ENCODE measurements at places on chromosomes 5 and 9.

DNA sequence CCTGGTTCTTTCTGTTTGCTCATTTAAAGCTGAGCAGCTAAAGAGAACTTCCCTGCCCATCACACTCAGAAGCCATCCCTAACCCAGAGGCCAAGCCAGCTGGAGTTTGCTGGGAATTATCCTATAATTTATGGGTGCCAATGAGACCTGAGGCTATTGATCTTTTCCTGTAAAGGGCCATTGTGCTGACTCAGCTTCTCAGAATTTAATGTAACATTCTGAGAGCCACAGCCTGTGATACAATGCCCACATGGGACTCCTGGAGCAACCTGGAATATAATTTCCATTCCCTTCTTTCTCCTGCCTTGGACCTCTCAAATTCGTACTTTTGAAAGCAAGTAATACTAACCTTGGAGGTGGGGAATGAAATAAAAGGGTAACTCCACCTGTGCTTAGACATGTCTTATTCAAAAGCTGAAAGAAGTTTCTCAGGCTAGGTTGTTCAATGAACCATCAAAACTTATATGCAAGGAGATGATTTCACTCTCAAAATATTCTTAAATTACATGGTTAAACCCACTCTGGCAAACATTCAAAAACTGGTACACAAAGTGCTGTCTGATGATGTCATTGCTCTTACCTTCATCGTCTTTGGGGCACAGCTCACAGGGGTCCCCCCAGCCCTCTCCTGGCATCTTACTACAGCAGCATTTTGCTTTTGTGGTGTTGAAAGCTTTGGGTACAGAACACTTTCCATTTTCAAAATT is 206.7 kb downstream of the SLC12A2 start:
- no peaks in the 10 kb centered on the region for H3K27me3 ChIP-seq
- H3K4me1 ChIP-seq: no peaks in the 10 kb centered on the region
- no peak for DNase-seq
- no peak overlapping the region for H3K27ac ChIP-seq
- no peak overlapping the region for H3K4me3 ChIP-seq

DNA sequence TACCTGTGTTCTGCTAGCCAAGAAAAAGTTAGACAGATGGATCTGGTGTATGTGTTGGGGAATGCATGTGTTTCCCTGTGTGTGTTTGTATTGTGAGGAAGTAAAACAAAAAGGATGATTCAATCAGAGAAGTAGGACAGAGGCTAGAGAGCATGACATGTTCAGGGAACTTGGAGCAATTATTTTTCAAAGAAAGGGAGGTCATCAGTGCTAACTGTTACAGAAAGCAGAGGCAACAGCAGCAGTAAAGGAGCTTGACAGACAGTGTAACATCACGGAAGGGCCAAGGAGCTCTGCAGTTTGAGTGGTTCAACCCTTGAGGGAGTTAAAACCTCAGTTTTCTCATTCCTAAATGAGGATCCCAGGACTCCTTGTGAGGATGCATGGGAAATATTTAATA is 13.2 kb downstream of the SPINK1 start:
- H3K4me1 ChIP-seq: no peaks in the 10 kb centered on the region
- DNase-seq: no peak
- no peak overlapping the region for H3K4me3 ChIP-seq
- H3K27me3 ChIP-seq: no peaks in the 10 kb centered on the region
- no peaks in the 10 kb centered on the region for H3K36me3 ChIP-seq

DNA sequence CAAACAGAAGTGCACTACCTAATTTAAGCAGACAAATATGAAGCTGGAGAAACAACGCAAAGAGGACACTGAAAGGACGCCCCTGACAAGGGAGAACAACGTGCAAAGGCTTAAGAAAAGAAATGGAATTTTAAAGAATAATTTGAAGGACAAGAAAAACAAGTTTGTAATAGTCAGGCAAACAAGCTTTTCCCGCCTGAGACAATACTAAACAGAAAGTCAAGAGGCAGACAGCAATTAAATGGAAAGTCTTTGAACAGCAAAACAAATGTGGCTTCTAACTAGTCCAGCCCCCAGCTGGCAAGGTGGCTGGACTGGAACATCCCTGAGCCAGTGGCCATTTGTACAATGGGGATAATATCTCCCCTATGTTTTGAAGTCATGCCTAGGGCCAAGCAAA is 63.3 kb downstream of the SIL1 start:
- H3K27me3 ChIP-seq: no peaks in the 10 kb centered on the region
- H3K4me3 ChIP-seq: no peak overlapping the region
- no peak overlapping the region for H3K27ac ChIP-seq
- H3K4me1 ChIP-seq: peaks cover 4% of the 10 kb centered on the region
- no peaks in the 10 kb centered on the region for H3K36me3 ChIP-seq

DNA sequence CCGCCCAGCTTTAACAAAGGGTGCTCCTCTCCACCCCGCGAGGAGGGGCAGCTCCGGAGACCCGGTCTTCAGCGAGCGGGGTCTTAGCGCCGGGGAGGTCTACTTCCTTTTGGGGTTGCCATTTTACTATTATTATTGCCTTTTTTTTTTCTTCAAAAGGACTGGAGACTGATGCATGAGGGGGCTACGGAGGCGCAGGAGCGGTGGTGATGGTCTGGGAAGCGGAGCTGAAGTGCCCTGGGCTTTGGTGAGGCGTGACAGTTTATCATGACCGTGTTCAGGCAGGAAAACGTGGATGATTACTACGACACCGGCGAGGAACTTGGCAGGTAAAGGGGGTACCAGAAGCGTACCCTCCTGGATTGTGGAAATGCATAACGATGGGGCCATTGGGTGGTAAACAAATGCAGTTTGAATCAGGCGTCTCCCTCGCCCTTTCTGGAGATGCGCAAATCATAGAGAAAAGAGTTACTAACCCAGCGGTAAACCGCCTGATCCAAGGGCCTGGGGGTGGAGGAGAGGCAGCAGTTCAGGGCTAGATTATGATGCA is 1.2 kb downstream of the DAPK1 start:
- H3K4me1 ChIP-seq: no peaks in the 10 kb centered on the region
- no peak overlapping the region for H3K27ac ChIP-seq
- H3K4me3 ChIP-seq: peak overlapping the region; percentile 83
- no peaks in the 10 kb centered on the region for H3K27me3 ChIP-seq

DNA sequence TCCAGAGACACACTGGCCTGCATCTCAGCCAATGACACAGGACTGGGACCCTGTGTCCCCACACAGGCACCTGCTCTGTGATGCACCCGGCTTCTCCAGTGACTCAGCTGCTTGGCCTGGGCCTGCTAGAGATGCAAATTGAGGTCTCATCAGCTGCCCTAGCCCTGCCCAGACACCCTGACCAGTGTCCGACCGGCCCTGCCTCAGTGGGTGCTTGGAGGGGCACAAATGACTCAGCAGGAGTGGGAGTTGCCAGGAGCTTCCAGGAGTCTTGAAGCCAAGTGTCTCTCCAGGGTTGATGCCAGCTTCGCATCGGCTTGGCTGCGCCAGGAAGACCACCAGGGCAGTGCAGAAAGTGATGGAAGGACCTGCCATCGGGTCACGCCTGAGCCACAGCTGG is 148.2 kb downstream of the ICE1 start:
- DNase-seq: no peak
- no peaks in the 10 kb centered on the region for H3K27me3 ChIP-seq
- no peaks in the 10 kb centered on the region for H3K4me1 ChIP-seq
- H3K27ac ChIP-seq: no peak overlapping the region
- H3K4me3 ChIP-seq: no peak overlapping the region

DNA sequence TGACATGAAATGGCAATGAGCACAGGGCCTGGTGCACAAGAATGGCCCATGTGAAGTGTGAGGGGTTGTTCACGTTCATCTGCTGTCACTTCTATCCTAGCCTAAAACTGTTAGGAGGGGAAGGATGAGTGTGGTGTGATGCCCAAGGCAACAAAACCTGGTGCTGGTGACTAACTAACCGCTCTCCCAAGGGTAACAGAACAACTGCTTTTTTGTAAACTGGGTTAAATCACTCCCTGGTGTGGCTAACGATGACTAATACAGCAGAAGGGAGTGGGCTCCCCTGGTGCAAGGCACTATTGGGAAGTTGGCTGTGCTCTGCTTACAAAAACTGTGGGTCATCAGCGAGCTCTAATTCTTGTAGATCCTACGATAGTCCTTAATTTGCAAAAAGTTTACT is 103.2 kb upstream of the VCAN start:
- H3K27me3 ChIP-seq: no peaks in the 10 kb centered on the region
- no peaks in the 10 kb centered on the region for H3K36me3 ChIP-seq
- no peak overlapping the region for H3K27ac ChIP-seq
- H3K4me1 ChIP-seq: no peaks in the 10 kb centered on the region

- no peak overlapping the region for H3K4me3 ChIP-seq
- no peaks in the 10 kb centered on the region for H3K27me3 ChIP-seq
- H3K27ac ChIP-seq: no peak overlapping the region
- no peak for DNase-seq
- H3K4me1 ChIP-seq: no peaks in the 10 kb centered on the region
Observed at GRCh38 chr5:616484-617039, 4.4 kb downstream of the CEP72 start.

DNA sequence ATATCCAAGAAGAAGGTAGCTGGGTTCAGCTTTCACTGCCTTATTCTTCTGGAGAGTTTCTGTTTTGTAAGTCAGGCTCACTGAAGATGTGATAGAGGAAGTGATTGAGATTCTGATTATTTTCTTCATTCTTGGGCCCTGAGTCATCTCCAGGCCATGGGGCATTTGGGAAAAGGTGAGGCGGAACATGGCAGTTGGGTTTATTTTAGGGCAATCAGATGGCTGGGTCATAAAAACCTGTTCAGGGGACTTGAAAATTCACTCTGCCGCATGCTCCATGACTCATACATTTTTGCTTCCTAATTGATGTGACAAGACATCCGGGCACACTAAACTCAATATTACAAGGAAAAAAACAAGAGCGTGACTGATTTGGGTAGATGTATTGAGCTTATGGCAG is 265.7 kb upstream of the KLF4 start:
- H3K27ac ChIP-seq: no peak overlapping the region
- peaks cover 3% of the 10 kb centered on the region for H3K4me1 ChIP-seq
- no peak overlapping the region for H3K4me3 ChIP-seq
- no peaks in the 10 kb centered on the region for H3K27me3 ChIP-seq

DNA sequence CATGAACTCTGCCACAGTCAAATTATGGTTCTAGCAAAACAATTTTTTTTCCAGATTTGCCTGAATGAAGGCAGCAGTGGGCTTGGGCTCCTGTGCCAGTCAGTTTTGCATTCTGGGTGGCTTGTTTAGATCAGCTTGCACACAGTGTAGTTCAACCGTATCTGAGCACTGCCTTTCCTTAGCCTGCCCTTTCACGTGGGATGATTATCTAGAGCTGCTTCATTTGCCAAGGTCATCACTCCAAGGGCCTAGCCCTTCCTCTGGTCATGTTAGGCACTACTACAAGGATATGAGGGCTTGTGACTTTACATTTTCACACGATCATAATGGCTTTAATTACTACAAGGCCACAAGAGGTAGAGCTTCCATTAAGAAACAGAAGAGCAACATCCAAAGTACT is 150.6 kb upstream of the EFNA5 start:
- no peak for DNase-seq
- peaks cover 9% of the 10 kb centered on the region for H3K4me1 ChIP-seq
- H3K27me3 ChIP-seq: no peaks in the 10 kb centered on the region
- no peaks in the 10 kb centered on the region for H3K36me3 ChIP-seq

DNA sequence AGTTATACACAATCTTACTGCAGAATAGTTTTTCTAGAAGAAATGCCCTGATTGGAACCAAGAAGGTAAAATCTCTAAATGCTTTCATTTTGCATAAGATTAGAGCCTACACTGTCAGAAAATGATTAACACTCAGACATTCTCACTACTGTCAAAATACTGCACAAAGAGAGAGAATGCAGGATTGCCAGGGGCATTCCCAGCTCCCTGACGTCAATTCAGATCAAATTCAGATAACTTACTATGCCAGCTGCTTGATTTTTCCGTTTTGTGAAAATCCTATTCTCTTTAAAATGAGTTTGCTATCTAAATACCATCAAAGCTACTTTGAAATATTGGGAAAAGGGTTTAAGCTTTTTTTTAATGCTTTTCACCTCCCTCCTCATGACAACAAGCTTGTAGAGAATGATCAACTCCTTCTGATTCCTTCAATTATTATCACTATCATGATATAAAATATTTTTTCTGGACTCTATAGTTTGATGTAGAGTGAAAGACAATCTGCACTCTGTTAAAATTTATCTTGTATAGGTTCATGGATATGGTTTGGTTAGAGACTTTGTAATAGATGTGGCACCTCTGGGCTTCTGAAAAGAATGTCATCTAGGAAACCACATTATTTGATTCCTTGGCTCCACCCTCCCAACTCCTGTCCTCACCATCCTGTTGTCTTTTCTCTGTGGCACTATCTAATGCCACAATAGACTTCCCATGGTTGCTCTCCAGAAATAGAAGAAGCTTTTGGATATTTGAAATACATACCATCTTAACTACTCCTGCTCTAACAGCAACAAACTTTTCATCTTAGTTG is 407.7 kb downstream of the PDE4D start:
- H3K36me3 ChIP-seq: no peaks in the 10 kb centered on the region
- no peak overlapping the region for H3K27ac ChIP-seq
- DNase-seq: no peak
- peaks cover 2% of the 10 kb centered on the region for H3K4me1 ChIP-seq
- H3K27me3 ChIP-seq: no peaks in the 10 kb centered on the region
- H3K4me3 ChIP-seq: no peak overlapping the region

- no peak overlapping the region for H3K4me3 ChIP-seq
- H3K27ac ChIP-seq: no peak overlapping the region
- no peaks in the 10 kb centered on the region for H3K27me3 ChIP-seq
- no peaks in the 10 kb centered on the region for H3K4me1 ChIP-seq
- no peaks in the 10 kb centered on the region for H3K36me3 ChIP-seq
- no peak for DNase-seq
Observed at GRCh38 chr9:134830926-134831720, 49.5 kb upstream of the FCN2 start.

- no peak overlapping the region for H3K27ac ChIP-seq
- no peak for DNase-seq
- peaks cover 8% of the 10 kb centered on the region for H3K4me1 ChIP-seq
- H3K4me3 ChIP-seq: no peak overlapping the region
- H3K27me3 ChIP-seq: no peaks in the 10 kb centered on the region
Observed at GRCh38 chr5:53946405-53947100, 363.8 kb downstream of the ARL15 start.

DNA sequence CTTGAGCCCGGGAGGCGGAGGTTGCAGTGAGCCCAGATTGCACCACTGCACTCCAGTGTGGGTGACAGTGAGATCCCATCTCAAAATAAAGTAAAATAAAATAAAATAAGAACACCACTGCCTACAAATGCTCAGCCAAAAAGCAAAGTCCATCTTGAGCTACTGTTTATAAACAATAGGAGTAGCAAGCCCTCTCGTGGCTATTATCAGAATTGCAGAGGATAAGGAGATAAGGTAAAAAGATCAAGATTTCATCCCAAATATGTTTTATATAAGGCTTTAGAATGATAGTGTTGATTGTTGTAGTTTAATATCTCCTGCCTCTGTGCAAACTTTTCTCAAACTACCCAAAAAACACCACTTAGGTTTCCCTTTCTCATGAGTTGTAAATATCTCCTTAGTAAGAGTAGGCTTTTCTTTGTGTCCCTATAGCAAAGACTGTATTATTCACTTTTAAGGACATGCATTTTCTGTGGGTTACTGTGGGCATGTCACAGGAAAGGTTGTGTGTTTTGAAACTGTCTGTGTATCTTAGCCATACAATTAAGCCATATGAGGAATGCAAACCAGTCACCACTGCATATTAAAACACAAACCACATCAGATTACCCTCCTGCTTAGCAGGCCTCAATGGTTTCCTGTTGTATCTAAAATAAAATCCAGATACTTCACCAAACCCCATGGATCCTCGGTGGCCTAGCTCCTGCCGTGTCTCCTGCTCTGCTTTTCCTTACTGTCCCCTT is 31.8 kb upstream of the CKS2 start:
- no peak for DNase-seq
- no peak overlapping the region for H3K4me3 ChIP-seq
- H3K27ac ChIP-seq: no peak overlapping the region
- no peaks in the 10 kb centered on the region for H3K27me3 ChIP-seq

GRCh38 chr9:105683688-105684275 is 10.6 kb upstream of the TMEM38B start:
- no peak for DNase-seq
- no peaks in the 10 kb centered on the region for H3K27me3 ChIP-seq
- no peaks in the 10 kb centered on the region for H3K4me1 ChIP-seq

All from H1 (cell line).